ENCODE measurements at places on chromosomes 2 and 18.

GRCh38 chr18:31500051-31500688 lies 2.2 kb downstream of the DSG2 start:
- DNase-seq, result no peak

DNA sequence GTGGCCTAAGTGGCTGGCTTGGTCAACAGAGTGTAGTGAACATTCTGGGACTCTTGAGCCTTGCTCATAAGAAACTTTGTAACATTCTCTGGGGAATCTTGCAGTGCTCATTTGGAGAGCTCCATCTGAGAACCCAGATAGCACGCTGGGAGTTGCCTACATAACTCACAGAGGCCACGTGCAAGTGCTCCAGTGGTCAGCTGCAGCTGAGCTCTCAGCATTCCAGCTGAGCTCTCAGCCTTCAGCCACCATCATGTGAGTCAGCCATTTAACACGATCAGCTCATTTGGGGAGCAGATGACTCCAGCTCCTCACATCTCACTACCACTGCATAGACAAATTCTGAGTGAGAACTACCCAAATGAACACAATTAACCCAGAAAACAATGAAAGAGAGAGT lies 25.5 kb upstream of the CTNNA2 start:
- DNase-seq, result no peak

- peak; percentile 79 for DNase-seq
Measured at GRCh38 chr2:231601356-231602229, 8.9 kb downstream of the TEX44 start.

GRCh38 chr2:212050871-212051270 lies 487.7 kb downstream of the ERBB4 start:
- DNase-seq, result no peak

GRCh38 chr2:226608451-226608850 lies 191.2 kb downstream of the IRS1 start:
- no peak for DNase-seq

DNA sequence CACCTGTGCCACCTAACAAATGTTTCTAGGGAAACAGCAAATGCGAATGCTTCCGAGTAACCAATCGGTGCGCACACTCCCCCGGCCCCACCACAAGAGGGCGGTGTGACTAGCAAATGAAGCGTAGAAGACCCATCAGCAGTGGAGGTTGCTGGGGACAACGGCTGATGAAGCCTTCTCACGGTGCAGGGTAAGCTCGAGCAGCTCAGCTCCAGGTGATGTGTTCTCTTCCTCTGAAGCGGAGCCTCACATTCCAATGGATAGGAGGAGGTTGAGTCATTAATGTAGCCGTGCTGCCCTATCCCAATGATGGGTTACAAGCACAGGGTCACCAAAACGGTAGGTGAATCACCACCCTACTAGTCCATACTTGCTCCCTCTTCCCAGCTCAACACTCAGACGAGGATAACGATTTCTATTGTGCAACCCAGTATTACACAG lies 127.6 kb upstream of the TWIST2 start:
- no peak for DNase-seq

- DNase-seq, result no peak
Measured at GRCh38 chr2:181395851-181396250, 61.3 kb upstream of the ITGA4 start.

- DNase-seq, result no peak
Measured at GRCh38 chr2:108929807-108930425, 59.1 kb downstream of the EDAR start.

GRCh38 chr2:237593596-237594320 lies 3.2 kb upstream of the RAB17 start:
- DNase-seq, result no peak

DNA sequence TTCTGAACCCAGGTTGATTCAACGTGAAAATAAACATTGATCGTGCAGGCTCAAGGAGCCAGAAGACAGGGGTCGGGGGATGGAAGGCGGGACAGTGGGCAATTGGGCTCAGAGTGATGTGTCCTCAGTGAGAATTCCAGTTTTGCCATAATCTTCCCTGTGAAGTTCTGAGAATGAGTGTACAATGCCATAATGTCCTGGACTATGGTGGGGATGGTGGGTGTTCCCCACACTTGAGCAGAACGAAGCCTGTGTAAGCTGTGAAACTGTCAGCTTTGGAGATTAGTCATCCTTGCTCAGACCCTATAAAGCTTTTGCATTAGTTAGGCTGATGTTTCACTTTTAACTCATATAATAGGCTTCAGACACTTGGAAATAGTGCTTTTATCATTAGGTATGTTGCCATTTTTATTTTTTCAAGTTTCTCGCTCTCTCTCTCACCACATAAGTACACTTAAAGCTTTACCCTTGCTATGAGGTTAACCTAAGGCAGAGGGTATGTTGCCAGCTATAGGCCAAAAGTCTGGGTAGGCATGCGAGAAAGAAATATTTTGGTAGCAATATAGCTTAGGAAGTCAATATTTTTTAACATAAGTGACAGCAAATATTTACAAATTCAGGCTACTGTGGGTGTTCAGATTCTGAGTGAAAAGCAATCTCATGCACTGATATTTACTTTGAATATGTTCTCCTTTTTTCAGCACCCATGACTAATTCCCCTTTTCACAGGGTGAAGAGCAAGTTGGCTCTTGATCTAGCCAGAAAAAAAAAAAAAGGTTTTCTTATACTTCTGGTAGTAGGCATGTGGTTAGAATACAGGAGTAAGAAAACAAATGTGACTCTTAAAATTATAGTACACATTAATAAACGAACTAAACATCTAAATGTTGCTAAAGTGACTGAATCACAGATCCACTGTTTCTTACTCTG lies 47.2 kb downstream of the CDC42EP3 start:
- no peak for DNase-seq

- no peak for DNase-seq
Measured at GRCh38 chr2:118059919-118060478, 28.3 kb upstream of the INSIG2 start.

DNA sequence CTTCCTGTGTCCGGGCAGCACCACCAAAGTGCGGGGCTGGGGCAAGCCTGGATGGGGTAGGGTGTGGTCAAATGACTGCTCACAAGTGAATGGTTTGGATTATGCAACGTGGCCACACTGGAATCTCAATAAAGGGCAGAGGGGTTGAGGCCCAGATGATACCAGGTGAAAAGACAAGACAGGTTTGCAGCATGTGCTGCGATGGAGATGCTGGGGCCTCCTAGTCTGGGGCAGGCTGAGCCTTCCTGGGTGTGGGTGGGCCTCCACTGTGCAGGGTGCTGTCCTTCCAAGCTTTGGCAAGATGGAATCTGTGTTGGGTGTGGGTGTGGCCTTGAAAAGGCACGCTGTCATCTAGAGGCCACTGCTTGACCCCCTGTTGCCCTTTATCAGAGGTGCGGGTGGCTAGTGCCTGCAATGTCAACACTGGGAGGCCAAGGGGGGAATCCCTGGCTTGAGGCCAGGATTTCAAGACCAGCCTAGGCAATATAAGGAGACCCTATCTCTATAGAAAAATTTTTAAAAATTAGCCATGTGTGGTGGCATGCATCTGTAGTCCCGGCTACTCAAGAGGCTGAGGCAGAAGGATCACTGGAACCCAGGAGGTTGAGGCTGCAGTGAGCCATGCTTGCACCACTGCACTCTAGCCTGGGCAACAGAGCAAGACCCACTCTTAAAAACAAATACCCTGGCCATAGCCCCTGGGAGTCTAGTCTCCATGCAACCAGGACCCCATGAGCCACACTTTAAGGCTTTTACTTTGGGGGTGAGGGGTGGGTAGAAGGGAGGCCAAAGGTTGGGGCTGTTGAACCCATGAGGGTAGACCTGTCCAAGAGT lies 13.8 kb downstream of the RRM2 start:
- DNase-seq, result no peak

DNA sequence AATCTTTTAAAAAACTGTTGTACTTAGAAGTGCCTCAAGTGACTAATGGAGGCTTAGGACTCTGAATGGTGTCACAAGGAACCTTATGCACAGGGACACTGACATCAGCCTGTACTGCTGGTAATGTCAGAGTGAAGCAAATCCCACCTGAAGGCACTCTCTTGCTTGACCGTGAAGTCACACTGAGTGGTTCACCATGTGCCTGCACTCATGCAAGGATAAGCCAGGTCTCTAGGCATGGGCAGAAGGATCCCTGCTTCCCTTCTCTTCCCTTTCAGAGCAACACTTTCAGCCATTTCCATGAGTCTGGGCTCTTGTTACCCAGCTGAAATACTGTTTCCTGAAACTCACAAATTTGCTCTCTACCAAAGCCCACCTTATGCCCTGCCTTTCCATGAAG lies 123.0 kb downstream of the NEDD4L start:
- no peak for DNase-seq

DNA sequence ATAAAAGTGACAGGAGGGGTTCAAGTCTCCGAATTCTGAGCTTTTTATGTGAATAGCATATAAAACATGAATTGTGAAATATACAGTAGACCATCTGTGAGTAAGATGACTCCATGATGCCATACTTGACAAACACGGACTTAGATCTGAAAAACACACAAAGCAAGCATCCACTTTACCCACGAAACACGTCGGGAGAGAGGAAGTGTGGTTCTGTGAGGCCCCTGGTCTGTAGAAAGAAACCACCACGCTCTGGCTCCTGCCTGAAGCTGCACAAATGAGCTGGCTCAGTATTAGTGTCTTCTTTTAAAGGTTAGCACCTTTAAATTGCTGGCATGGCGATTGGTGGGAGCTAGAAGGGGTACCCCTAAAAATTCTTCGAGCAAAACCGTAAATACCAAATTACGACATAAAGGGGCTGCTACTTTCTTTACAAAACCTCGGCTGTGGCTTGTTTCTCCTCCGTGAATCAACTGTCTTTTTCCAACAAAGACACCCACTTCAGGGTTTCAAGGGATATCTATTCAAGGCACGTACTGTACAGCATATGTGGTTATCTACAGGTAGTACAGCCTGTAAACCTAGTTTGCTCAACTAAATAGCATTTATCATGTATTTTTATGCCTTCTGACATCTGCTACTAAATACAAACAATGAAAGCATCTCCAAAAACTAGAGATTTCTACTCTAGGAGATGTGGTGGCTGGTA lies 70.9 kb downstream of the AFF3 start:
- no peak for DNase-seq

GRCh38 chr2:175766880-175767279 lies 235.2 kb downstream of the LNPK start:
- no peak for DNase-seq

DNA sequence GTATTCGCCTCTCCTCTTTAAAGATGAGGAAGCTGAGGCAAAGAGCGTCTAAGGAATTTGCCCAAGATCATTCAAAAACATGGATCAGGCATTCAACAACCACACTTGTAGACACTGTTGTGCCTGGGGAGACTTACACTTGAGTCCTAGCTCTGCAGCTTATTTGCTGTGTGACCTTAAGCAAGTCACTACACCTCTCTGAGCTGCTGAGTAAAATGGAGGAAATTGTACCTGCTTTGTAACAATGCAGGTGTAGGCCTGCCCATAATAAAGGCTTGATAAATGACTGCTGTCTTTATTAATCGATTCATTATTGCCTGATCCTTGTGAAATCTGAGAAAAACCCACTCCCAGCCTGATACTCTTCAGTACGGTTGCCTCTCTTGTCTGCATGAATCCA lies 30.8 kb downstream of the EN1 start:
- DNase-seq, result no peak

DNA sequence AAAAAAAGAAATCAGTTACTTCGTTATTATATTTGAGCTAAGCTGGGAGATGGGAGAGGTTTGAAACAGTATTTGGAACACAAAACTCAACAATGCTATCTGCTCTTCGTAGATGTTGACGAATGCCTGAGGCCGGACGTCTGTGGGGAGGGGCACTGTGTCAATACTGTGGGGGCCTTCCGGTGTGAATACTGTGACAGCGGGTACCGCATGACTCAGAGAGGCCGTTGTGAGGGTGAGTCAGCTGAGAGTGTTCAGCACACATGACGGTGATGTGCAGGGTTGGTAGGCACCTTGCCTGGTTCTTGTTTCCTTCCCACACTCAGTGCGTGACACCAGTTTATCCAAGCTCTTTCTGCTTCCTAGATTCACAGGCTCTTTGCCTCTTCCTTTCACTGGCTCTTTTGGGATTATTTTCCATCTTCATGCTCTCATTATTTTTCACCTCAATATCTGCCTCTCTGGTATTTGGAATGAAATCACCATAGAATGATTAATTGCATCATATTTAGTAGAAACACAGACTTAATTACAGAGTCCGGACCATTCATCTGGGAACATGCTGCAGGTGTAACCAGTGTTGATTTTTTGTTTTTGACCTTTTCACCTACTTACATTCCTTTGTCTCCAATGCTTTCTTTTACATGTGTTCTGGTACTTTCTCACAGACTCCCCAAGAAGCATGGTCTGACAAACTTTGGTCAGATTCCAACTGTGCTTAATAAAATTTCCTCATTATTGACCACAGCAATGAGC lies 200.6 kb upstream of the RASGRP3 start:
- peak; percentile 40 for DNase-seq

DNA sequence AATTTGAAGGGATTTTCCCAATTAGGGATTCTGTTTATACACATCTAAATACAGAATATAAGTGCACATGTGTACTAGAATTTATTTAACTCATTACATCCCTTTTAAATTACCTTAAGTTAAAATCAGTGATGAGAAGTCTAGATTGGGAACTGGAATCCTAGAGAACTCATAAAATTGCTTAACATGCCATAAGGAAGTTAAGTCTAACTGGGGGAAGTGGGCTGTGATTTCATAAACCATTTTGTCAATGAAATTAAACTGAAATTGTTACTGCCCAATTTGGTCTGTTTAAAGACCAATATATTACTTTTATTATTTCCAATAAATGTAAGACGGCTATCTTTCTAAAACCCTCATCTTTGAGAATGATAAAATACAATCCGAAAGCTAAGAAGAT lies 72.3 kb upstream of the CD226 start:
- no peak for DNase-seq

DNA sequence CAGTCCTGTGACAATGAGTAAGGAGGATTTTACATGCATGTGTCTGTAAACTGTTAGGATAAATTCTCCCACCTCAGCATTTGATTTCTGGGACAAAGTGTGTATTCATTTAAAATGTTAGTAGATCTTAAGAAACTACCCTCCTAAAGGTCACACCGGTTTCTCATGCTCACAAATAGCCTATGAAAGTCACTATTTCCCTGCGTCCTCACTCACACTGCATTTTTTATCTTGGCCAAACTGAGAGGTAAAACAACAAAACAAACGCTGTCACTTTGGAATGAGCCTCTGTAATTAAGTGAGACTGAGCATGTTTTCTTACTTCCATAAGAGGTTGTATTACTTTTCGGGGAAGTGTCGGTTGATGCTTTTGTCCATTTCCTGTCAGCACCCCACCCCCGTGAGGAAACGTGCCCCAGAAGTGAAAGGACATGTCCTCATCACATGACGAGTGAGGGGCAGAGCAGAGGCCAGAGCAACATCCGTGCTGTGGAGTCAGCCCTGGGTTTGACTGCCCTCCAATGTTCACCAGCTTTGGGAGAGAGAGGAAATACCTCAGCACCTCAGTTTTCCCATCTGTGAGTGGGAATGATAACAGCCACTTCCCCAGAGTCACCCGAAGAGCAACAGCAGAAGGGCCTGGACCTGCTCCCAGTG lies 3.1 kb downstream of the GYPC start:
- peak; percentile 34 for DNase-seq
